ENCODE measurements at places on chromosomes 6 and 20. TPM values are rescaled to one million over a fixed set of nuclear protein-coding genes. Genes with fewer than 3 reads are reported as not detected.

The MLIP gene
- total RNA-seq, result 23.9 TPM

The ANGPT4 gene
- total RNA-seq, result not detected

The C6orf52 gene
- total RNA-seq, result 0.63 TPM

The SLC17A3 gene
- not detected for total RNA-seq

The LGSN gene
- not detected for total RNA-seq

The TMEM244 gene
- total RNA-seq, result not detected

The HLA-DMA gene
- 35.3 TPM for total RNA-seq

The OR12D3 gene
- not detected for total RNA-seq

The MUC22 gene
- total RNA-seq, result not detected

The CCN5 gene
- total RNA-seq, result 0.45 TPM
